ENCODE measurements at places on chromosomes 11 and 22.

GRCh38 chr22:24165673-24166072 lies 15.6 kb upstream of the SUSD2 start:
- DNase-seq: no peak

DNA sequence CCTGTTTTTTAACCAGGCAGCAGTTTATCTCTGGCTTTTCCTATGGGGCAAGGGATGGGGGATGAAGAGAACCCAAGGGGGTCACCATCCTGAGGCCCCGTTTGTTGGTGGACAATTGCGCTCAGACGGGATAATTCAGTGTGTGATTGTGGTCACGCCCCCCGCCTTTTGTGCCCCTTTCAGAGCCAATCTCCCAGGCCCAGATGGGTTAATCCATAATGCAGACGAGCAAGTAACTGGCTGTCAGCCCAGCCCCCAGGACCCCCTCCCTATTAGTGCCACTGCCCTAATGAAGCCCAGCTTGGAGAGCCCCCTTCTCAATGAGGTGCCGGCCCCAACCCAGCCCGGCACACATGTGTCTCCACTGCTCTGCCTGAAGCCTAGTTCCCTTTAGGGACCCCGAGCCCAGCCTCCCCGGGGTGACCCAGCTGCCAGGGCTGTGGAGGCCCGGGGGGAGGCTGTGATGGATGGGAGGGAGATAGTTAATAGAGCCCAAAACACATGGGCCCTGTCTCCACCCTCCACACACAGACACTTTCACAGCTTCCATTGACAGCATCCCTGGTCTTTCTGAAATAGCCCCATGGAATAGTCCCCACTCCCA lies 19.1 kb upstream of the ROBO3 start:
- DNase-seq: no peak

- DNase-seq: no peak
Measured at GRCh38 chr11:72235351-72236057, 8.5 kb downstream of the PHOX2A start.

DNA sequence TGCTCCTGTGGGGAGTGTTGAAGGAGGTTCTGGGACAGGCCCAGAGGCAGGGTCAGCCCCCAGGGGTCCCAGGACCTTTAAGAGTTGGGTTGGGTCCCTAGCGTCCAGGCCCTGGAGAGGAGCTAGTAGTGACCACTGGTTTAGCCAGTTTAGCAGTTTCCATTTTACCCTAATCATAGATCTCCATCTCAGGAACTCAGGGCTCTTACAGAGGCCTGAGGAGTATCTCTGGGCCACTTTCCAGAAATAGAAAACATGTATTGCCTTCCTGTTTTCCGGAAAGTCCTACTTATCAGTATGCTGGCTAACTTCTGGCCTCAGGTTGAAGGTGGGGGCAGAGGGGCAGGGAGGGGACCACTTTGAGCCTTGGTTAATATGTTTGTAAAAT lies 13.5 kb downstream of the NCF4 start:
- no peak for DNase-seq

DNA sequence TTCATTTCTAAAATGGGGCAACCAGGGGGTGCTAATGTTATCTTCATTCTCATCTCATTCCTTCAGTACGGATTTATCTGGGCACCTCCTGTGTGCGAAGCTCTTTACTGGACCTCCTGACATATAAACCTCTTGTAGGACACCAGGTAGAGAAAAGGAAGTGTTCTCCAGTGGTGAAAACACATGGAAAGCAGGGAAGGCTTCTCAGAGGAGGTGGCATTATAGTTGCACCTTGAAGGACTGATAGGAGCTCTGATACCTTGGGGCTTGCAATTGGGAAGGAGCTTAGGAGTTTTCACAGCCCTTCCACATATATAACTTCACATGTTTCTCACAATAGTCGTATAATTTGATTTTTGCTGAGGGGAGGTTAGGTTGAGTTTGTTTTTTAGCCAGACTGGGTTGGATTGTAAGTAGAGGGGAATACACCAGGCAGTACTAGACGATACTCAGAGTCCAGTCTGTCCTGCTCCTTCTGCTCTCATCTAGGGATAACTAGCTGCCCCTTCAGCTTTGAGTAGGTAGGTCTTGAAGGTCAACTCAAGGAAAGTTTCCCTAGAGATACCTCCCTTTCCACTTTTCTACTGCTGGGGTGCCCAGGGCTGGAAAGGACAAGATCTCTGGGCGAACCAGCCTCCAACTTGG lies 34.0 kb upstream of the ALX4 start:
- no peak for DNase-seq

Data from left kidney (tissue), 8 donors.